ENCODE measurements at places on chromosomes 1 and 21. TPM values are rescaled to one million over a fixed set of nuclear protein-coding genes. Genes with fewer than 3 reads are reported as not detected.

The YTHDF2 gene
- total RNA-seq: 66.7 TPM

The SPRR1B gene
- not detected for total RNA-seq

DNA sequence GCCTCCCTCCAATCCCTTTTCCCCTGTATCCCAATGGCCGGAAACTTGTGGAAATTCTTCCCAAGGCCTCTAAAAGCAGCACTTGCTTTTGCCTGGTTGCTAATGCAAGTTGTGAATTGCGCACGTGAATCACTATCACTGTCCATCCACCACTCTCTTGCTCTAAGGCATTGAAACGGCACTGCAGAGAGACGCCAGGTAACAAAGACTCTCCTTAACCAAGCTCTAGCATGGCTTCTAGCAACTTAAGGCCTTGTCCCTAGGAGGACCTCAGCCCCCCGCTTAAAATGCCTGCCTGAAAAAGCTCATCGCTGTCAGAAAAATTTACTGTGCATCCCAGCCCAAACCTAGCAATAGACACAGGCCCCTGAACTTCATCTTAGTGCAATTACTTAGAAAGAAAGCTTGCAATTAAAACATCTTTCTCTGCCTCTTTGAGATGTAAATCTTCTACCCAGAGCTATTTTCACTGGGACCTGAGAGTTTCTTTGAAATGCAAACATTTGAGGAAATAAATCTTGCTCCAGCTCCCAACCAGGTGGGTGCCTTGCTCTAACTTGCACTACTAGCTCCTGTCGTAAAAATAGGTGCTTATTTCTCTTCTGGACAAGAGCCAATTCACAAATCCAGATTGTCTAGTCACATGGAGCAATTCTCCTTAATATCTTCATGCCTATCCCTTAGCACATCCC lies 32.9 kb upstream of the ITLN2 start:
- DNase-seq: no peak

GRCh38 chr1:2053217-2053616 lies 3.0 kb downstream of the PRKCZ start:
- DNase-seq: no peak

DNA sequence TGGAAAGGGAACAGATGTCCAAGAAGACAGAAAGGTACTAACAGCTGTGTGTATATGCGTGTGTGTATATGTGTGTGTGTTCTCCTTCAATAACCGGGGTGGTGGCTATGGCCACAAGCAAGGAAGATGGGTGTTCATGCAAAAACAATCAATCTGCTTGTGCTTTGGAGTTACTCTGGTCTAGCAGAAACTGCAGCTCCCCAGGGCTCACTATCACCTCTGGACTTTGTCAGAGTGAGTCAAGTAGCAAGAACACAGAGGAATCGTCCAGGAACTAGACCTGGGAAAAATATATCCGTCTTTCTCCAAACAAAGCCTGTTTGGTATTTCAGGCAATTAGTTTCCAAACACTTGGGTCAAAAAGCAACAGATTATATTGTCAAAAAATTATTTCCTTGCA lies 68.6 kb downstream of the GNG12 start:
- no peak for DNase-seq

DNA sequence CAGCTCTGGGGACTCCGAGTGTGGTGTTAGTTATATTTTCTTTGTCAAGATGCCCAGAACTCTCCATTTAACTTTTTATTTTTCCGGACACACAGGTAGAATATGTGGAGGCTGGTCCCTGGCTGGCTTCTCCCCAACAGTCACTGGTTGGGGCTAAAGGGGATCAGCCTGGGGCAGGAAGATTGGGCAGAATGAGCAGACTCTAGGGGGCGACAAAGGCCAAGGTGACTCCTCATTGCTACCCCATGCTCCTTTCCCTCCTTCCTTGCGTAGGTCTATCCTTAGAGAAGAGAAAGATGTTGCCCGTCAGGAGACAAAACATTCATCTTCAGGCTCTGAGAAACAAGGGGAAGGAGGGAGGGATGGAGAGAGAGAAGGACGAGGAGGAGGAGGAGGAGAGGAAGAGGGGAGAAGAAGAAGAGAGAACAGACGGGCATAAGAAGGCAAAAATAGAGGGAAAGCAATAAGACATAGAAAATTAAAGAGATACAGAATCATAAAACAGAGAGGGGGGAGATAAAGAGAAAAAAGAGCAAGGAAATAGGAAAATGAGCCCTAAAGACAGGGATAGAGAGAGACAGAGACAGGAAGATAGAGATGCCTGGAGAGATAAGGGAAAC lies 89.9 kb downstream of the FOXD2 start:
- no peak for DNase-seq

DNA sequence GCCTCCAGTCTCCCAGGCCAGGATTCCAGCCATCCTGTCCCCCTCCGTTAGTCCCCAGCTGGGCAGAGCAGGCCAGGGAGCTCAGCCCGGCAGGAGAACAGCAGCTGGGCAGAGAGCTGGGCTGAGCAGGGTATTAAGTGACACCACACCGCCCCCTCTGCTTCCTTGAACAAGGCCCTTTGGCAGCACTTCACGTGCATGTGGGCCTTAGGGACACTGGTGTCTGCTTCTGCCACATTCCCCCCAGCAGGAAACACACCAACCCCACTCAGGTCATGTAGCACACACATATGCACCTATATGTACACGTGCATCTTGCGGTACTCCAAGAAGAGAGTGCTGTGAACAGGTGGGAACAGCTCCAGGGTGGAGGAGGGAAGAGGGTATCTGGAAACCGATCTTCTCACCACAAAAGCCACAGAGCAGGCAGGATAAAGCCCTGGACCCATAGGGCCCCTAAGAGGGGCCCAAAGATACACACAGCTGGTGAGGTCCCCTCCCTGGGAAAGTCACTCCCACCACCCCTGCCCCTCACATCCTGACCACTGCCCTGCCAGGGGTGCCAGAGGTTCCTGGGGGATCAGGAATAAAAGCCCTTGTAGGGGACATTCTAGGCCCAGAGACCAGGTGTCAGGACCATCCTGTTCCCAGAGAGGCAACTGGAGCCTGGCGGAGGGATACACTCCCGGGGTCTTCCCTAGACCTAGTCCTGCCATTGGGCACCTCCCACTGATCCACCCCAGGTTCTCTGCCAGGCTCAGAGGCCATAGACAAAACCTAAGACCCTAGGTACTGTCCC lies 4.5 kb downstream of the EPHA2 start:
- peak; percentile 86 for DNase-seq

The NBPF6 gene
- total RNA-seq: not detected

- DNase-seq: no peak
Observed at GRCh38 chr1:185732951-185733350, 1.2 kb upstream of the HMCN1 start.

- DNase-seq: no peak
Observed at GRCh38 chr1:201741763-201742342, 87.1 kb upstream of the IPO9 start.

DNA sequence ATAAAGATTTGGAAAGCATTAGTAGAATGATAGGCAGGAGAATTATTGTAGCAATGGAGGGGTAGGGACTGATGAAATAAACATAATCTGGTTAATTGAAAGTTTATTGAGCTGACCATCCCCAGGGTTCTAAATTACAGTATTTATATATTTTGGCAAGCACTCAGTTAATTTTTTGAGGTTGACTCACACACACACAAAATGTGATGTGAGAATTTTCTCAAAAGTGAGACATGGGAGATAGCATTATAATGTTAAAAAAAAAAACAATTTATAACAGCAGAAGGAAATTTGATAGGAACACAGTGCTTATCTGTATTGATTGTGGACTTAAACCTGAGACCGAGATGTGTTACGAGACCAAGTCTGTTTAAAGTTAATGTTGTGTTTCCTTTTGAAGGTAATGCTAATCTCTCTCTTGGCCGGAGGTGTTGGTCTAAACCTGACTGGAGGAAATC lies 24.6 kb downstream of the TRIM45 start:
- DNase-seq: peak; percentile 26

- no peak for DNase-seq
Observed at GRCh38 chr1:156751451-156751756, at the start of gene HDGF. Gene HDGF, minus strand, starts transcription at chr1:156751675. Its CDS starts 246 bp downstream, at chr1:156751429.

GRCh38 chr1:46767649-46768282 lies 31.1 kb upstream of the CYP4B1 start:
- DNase-seq: no peak

The TNFRSF25 gene
- total RNA-seq: 0.58 TPM

GRCh38 chr1:28897789-28898188 lies 16.6 kb upstream of the EPB41 start:
- DNase-seq: no peak

- no peak for DNase-seq
Observed at GRCh38 chr1:87556326-87556725, 227.6 kb downstream of the LMO4 start.

- DNase-seq: no peak
Observed at GRCh38 chr1:98221923-98222322, 301.1 kb upstream of the DPYD start.

DNA sequence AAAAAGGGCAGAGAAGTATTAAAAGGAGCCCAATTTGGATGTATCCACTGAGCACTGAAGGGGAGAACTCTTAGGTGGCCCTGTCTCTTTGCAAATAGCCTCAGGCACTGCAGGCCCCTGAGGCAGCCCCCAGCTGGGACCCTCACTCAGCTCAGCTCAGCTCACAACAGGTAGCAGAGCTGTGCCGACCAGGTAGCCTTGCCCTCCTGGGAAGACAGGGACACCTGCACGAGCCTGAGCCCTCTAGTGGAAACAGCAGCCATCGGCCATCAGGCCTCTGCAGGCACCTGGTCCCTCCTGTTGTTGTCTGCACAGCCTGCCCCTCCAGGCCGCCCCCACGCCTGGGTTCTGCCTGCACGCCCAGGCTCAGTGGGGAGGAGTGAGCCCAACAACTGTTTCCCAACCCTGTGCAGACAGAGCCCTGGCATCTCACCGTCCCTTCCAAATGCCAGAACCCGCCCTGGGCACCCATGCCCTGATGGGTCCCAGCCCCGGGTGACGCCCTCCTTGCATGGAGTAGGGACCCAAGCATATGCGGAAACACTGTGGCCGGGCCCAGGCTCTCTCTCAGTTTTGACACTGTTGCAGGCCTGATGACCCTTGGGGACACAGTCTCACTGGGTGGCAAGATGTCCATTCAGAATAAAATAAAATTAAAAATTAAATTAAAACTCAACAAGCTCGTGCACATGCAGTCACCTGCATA lies 60.0 kb upstream of the AJAP1 start:
- DNase-seq: no peak

DNA sequence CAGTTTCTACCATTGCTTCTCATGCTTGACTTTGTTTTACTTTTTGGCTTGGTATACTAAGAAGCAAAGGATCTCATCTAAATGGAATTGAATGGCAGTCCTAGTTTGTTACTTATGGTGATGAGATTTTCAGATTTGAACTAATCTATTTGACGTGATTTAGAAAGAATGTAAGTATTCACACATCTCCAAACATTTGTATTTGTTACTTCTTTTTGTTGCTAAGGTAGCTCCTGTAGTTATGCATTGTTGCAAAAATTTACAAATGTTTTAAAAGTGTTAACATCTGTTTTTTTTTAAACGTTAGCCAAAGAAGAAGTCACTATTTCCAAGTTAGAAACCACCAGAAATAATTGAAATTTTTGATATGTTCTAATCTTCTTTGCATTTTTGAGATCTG lies 222.5 kb downstream of the RPS6KC1 start:
- DNase-seq: no peak

The SPATA21 gene
- total RNA-seq: not detected

GRCh38 chr21:32193098-32193465 lies 85.8 kb downstream of the MIS18A start:
- DNase-seq: no peak

The CACNA1S gene
- total RNA-seq: 0.17 TPM

- no peak for DNase-seq
Observed at GRCh38 chr1:220184506-220184905, 87.7 kb downstream of the RAB3GAP2 start.

GRCh38 chr1:119310301-119310700 lies 58.3 kb upstream of the HAO2 start:
- DNase-seq: no peak

DNA sequence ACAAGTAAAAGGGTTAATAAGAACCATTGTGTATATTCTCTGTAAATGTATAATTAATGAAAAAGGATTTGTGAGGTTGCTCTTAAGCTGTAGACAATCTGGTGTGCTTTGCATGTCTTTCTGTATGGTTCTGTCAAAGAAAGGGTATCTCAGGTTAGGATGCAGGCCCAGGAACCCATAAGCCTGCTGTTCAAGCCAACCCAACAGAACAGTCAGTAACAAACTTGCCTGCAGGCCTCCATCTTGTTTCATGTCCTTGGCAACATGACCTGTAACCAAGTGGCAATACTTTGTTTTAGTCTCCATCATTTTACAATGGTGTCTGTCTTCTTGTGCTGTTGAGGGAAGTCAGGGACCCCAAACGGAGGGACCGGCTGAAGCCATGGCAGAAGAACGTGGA lies 29.2 kb downstream of the CBR1 start:
- DNase-seq: no peak

DNA sequence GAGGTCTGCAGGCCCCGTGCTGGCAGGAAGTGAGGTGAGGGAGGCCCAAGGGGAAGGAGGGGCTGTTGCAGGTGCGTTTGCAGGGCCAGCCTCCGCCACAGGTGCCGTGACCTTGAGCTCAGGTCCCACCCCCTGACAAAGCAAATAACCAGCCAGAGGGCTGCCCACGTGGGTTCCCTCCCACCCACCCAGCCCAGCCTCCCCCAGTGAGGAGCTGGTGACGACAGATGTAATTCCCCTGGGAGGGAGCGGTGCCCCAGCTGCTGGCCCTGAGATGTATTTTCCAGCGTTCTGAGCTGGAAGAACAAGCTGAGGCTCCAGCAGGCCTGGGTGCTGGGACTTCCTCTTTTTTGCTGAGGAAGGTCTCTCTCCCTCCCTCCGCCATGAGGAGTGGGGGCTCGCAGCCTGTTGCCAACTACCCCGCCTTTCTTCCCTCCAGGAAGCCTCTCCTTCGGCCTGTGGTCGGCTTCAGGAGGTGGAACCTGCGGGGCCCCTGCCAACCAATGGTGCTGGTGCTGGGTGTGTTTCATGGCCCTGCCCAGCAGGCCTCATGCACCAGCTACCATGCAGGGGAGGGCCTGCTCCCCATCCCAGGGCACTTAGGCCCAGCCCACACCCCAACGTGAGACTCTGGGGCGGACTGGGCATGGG lies 153.2 kb downstream of the PRDM16 start:
- no peak for DNase-seq

GRCh38 chr1:84436876-84437655 lies 38.8 kb downstream of the DNASE2B start:
- DNase-seq: no peak

GRCh38 chr1:23562137-23562876 lies 3.0 kb upstream of the ID3 start:
- DNase-seq: peak; percentile 99

The LRRN2 gene
- total RNA-seq: not detected

The S100A3 gene
- total RNA-seq: 55.5 TPM

The PTP4A2 gene
- 303 TPM for total RNA-seq

The CSMD2 gene
- total RNA-seq: not detected

The C1orf87 gene
- total RNA-seq: not detected

The LCE3D gene
- 0.32 TPM for total RNA-seq

- peak; percentile 45 for DNase-seq
Observed at GRCh38 chr1:59079434-59080140, 217.3 kb upstream of the FGGY start.

DNA sequence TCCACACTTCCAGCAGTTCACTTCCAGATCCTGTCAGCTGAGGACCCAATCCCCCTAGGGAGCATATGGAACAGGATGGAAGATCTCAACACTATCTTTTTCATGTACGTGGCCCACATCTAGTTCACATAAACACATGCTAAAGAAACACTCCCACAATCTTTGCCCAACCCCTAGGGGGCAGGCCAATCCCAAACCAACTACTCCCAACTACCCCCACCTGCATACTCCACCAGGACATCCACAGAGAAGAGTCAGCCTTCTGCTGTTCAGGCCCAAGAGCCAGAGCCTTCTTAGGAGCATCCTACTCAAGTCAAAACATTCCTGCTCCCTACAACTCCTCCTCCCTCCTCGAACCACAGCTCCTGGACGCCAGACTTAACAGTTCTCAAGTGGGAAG lies 5.6 kb upstream of the SLC5A9 start:
- no peak for DNase-seq

- no peak for DNase-seq
Observed at GRCh38 chr1:173187671-173188237, 19.4 kb downstream of the TNFSF4 start.

Data from LHCN-M2 (cell line).